Activated naive CD4-positive, alpha-beta T cell treated with Interleukin-2 at 50 U/mL for 16 hours (primary cell): ENCODE measurements at places on chromosomes 4 and X.

- DNase-seq = no peak
Measured at GRCh38 chr4:79042079-79042674, 102.9 kb upstream of the PAQR3 start.

- peak; percentile 56 for DNase-seq
Measured at GRCh38 chr4:7964890-7965662, 25.4 kb upstream of the AFAP1 start.

DNA sequence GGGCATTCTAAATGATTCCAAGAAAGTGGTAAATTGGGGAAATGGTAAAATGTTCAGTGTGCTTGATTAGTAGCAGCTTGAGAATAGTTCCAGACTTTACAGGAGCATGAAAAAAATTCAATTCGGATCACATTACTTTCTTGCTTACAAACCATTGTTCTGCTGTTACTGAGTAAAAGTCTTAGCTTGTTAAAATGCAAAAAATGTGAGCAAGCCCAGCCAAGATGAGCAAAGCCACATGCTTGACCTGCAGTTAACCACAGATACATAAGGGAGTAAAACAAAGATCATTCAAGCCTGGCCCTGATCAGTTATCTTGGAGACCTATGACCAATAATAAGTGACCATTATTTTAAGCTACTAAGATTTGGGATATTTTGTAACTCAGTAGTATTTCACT lies 562.9 kb upstream of the MAGEB2 start:
- DNase-seq = no peak

DNA sequence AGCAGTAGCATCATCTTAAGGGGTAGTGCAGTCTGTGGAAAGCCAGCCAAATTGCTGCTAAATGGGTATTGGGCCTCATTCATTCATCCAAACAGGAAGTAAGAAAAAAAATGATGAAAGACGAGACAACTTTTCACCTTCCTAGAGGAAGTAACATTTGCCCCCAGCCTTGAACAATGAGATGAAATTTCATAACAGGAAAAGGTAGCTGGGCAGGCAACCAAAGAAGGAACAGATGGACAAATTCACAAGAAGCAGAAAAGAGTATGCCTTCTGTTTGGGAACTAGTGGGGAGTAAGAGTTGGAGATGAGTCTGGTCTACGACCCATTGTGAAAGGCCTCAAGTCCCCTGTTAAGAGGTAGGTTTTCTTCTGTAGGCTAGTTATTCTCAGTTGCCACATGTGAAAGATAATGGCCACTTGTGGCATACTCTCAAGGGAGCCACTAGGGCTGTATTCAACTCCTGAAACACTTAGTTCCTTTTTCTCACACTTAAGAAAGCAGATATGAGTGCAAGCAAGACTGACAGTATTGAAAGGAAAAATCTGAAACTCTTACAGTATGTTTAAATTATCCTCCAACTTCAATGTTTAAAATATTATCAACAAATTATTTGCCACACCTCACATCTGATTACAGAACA lies 190.4 kb downstream of the AR start:
- DNase-seq = no peak

- no peak for DNase-seq
Measured at GRCh38 chr4:187176261-187176910, 452.7 kb upstream of the FAT1 start.

GRCh38 chr4:16505726-16506125 lies 279.5 kb upstream of the TAPT1 start:
- no peak for DNase-seq
